ENCODE measurements at places on chromosomes 1 and 21. TPM values are rescaled to one million over a fixed set of nuclear protein-coding genes. Genes with fewer than 3 reads are reported as not detected.

DNA sequence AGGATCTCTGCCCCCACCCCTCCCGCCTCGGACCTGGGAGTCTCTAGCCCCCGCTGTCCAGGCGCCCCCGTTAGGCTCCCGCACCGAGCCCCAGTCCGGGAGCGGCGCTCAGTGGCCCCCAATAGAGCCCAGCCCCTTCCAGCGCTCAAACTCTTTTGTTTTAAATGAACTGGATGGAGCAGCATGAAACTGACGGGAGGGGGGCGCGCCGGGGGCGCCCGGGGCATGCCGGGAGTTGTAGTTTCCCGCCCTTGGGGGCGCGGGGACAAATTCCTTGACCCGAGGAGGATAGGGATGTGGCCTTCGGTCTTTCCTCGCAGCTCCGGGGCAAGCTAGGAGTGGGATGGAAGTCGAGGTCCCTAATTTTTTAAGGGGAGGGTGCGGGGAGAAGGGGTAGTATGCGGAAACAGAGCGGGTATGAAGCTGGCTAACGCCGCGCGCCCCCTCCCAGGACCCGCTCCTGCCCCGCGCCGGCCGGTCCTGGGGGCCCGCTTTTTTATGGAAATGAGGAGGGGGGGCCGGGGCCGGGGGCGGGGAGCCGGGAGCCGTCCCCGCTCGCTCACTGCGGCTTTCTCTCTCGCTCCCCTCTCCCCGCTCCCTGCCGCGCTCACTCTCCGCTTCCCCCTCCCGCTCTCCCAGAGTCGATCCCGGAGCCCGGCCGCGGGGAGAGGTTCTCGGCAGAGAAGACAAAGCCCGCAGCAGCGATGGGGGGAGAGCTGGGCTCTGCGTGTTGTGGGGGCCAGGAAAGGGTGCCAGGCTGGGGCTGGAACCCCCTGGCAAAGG, at the start of gene MEX3A:
Gene MEX3A (minus strand): TSS at position 157 of the 783 bp plus-strand sequence. CDS start 467 bp downstream, outside the sequence.
- DNase-seq, result peak; percentile 71

The SLC27A3 gene
- total RNA-seq, result 10.0 TPM

GRCh38 chr1:227549892-227550291, 13.5 kb upstream of the ZNF678 start:
- no peak for DNase-seq

GRCh38 chr1:19613171-19613703, 30.9 kb upstream of the NBL1 start:
- no peak for DNase-seq

GRCh38 chr1:12173631-12174121, 6.9 kb downstream of the TNFRSF1B start:
- peak; percentile 97 for DNase-seq

The PCP4 gene
- not detected for total RNA-seq

GRCh38 chr1:34101151-34101550, 63.9 kb downstream of the CSMD2 start:
- no peak for DNase-seq

DNA sequence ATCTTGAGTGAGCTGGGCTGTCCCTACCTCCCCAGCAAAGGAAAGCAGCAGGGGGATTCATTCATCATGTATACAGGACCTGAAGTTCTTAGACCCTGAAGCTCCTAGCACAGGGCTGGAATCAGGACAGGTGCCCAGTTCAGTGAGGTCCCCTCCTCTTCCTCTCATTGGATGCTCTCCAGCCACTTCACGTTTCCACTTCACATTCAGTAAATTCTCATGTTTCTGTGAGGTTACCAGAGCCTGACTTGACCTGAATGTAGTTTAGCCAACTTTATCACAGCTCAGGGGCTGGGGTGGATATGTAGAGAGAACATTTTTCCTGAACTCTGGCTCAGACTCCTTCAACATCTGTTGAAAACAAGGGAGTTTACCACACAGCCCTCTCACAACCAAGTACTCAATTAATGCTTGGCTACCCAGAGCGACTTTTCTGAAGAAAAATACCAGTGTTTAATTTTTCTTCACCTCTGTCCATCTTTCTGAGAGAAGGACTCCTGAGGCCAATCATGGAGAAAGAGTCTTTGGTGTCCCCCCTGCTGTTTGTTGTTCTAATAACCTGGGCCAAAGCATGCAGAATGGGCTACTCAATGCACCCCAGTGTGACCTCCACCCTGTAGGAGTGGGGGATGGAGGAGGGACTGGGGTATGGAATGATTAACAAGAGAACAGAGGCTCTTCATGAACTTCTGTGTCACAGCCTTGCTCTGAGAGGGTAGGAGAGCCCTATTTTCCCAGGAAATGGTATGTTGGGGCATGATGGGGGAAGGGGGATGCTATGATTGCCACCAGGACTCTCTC, 108.3 kb upstream of the FGGY start:
- no peak for DNase-seq

DNA sequence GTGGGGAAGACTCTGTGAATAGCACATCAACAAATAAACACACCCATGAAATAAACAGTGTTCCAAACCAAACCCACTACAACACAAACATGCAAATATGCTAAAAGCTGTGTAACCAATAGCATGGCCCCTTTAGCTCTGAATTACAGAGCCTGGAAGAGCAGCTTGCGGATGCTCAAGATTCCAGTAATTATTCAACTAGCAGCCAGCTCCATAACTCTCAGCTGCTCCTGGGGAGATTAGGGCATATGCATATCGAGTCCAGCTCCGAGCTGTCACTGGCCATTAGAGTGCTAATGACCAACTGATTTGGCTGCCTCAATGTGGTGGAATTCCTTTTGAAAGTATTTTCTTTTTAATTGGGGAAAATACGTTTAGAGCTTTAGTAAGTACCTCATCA, 207.1 kb downstream of the HHAT start:
- DNase-seq, result no peak

The LRRC38 gene
- not detected for total RNA-seq

DNA sequence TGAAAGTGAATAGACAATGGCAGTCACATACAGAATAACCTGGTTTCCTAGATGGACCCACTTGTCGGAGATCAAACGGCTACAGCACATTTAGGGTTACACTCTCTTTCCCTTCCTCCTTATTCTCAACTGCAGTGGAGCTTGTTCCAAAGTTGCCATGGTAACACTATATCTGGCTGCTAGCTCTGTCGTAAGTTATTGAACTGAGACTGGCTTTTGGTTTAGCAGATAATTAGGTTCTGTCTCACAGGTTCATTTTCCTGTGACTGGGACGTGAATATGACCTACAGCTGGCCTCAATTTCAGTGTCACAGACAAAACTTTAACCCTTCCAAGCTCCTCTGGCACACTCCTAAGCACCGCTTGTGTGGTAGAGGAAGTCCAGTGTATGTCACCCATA, 875.8 kb downstream of the USP25 start:
- DNase-seq, result no peak

DNA sequence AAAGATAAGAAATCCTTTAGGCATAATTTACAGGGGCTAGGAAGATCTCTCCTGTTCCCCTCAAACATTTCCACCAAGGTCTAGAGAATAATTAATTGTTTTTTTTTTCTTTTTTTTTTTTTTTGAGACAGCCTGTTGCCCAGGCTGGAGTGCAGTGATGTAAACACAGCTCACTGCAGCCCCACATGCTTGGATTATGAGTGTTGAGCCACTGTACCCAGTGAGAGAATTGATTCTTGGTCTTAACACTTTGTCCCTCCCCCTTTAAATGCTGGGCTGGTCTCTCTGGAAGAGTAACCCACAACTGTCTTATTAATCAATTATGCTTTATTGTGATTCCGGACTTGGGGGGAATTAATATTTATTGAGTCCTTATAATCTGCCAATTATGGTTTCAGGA, 33.4 kb downstream of the ATF3 start:
- no peak for DNase-seq

The UBE2U gene
- total RNA-seq, result not detected

GRCh38 chr1:168430321-168430720, 113.5 kb downstream of the XCL2 start:
- no peak for DNase-seq
